Thoracic aorta (tissue), 2 donors: ENCODE measurements at places on chromosomes 7 and 10. TPM values are rescaled to one million over a fixed set of nuclear protein-coding genes. Genes with fewer than 3 reads are reported as not detected.

- DNase-seq: no peak
Observed at GRCh38 chr10:24958091-24958720, 5.8 kb upstream of the PRTFDC1 start.

- no peak for DNase-seq
Observed at GRCh38 chr7:138978541-138979184, 2.5 kb downstream of the KIAA1549 start.

- no peak for DNase-seq
Observed at GRCh38 chr7:19944363-19945120, 171.1 kb upstream of the TMEM196 start.

DNA sequence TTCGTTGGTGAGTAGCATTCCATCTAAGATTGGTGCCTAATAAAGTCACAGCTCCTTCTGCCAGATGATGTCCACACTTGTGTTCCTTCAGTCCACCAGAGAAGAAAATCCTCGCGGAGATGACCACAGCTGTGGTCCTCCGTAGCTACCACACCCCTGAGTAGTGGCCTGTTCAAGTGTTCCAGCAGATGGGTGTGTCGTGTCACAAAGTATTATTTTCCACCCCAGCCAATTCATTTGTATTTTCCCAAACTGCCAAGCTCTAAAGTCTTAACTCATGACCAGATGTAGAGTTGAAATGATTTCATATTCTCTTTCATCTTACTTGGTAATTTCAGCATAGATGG, 251.3 kb upstream of the TCF7L2 start:
- DNase-seq: no peak

DNA sequence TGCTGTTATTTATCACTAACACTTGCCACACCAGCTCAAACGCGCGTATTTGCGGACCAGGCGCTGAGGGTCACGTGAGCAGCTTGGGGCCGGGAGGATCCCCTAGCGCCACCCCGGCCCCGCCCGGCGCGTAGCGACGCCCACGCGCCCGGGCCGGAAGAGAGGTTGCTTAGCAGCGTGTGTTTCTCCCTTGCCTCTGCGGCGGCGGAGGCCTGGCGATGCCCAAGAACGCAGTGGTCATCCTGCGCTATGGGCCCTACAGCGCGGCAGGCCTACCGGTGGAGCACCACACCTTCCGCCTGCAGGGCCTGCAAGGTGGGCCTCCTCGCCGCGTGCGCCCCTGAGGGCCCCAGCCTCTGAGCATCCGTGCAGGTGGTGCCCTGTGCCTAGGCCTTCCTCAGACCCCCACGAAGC, at the start of gene C10orf53:
TSS of gene C10orf53 (plus strand) at position 172 of the 414 bp plus-strand sequence. CDS start at position 219, 47 bp downstream.
- DNase-seq: no peak

GRCh38 chr10:15737656-15738055, 17.9 kb upstream of the ITGA8 start:
- DNase-seq: no peak

Gene GALNT17
- total RNA-seq: 20.8 TPM

Gene CFAP43
- 0.85 TPM for total RNA-seq

DNA sequence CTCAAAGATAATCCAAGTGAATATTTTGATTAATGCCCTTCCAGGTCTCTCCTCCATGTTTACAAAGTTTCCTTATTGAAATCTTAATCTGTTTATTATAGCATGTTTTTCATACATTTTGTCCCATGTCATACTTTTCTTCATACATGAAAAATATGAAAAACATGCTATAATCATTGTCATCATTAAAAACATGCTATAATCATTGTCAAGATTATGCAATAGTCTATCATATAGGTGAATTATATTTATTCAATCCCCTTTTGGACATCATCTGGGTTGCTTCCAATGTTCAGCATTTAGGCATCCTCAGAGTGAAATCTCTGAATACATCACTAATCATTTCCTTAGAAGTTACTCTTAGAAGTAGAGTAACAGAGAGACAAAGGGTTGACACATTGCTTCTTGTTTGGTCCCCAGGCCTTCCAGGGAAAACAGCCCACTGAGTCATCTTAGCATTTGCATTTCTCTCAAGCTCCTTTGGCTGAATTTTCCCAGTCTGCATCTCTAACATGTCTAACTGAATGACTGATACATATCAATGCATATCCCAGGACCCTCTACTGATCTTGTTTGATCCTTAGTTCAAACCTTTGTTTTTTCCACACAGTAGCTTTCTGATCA, 87.0 kb downstream of the SGMS1 start:
- no peak for DNase-seq

DNA sequence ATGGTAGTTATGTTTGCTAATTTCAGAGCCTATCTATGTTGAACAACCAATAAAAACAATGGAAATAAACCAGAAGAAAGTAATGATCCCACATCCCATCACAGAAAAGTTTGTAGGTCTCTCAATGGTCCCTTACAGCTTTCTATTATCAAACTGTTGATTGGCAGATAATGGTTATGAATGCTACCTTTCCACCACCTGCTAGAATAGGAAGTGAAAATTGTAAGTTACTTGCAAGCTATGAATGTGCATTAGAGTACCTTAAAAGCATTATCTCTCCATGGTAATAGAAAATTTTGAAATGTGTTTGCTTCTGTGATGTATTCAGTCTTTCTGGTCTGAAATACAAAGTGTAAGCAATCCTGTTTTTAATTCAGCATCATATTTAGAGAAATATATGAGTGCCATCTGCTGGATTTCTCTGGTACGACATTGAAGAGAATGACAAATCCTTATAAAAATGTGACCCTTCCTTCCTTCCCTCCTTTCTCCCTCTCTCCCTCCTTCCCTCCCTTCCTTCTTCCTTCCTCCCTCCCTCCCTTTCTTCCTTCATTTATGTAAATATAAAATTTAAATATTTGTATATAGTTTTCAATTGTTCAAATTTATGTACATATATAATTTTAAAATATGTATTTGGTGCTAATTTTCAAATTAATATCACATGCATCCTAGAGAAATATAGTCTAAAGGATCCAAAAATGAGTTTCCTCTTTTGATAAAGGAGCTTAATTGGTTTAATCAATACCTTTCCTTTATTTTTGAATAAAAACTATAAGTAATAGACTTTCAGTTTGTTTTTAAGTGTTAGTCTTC, 41.4 kb upstream of the PNLIPRP3 start:
- no peak for DNase-seq

DNA sequence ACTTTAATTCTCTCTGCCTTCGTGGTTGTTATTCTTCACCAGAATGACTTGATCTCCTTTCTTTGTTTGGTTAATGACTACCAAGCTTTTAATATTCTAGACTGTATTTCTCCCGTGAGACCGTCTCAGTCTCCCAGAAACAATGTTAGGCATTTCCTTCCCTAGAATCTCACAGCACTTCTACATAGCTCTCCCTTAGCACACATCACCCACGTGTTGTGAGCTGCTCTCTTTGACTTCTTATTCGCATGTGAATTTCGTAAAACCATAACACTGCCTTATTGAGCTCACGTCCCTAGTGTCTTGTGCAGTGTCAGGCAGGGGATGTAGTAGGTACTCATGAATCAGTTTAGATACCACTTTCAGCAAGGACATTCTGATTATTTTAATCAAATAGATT, 57.5 kb upstream of the MGAM2 start:
- DNase-seq: no peak

DNA sequence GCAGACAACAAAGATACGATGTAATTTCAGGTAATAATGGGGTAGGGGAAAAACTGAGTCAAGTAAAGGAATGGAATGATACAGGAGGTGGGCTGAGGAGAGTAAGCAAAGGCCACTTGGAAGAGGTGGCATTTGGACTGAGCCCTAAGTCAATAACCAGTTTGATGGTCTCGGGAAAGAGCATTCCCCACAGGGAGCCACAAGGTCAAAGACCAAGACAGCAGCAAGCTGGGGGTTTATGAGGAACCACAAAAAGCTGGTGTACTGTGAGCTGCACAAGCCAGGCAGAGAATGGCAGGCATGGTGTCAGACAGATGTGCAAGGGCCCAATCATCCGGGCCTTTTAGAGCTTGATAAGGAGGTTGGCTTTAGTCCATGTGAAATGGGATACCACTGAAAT, 98.7 kb downstream of the NOC3L start:
- DNase-seq: no peak

GRCh38 chr7:155824227-155824886, 12.1 kb upstream of the SHH start:
- no peak for DNase-seq

- DNase-seq: no peak
Observed at GRCh38 chr10:124151466-124152095, 58.2 kb upstream of the CHST15 start.

DNA sequence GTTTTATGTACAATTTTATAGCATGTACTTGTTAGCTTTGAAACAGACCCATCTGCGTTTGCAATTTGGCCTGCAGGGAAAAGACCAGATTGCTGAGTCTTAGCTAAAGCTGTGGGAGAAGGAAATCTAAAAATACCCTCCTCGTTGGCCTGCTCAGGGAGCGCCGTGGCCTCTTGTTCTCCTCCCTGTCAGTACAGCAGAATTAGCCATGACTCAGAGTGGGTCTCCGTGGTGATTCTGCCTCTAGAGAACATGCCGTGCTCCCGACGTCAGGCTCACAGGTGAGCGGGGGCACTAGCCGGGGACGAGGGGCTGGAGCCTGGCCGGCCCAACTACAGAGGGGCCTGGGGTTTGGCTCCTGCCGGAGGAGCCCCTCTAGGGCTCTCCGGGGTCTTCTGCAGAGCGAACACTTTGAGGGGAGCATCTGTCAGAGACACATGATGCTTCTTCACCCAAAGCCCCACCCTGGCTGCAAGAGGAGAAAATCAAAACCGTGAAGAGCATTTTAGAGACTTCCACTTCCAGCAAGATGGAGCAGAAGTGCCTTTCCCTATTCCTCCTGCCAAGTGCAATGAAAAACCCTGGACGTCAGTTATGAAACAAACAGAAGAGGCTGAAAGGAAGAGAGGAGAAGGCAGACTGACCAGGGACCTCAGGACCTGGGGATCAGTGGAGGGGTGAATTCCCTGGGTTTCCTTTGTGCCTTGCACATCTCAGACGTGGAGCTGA, 98.9 kb downstream of the LHPP start:
- DNase-seq: peak; percentile 71

Gene TEX36
- total RNA-seq: not detected

Gene SHH
- 0.28 TPM for total RNA-seq

- no peak for DNase-seq
Observed at GRCh38 chr7:155507576-155507975, 38.8 kb downstream of the CNPY1 start.

DNA sequence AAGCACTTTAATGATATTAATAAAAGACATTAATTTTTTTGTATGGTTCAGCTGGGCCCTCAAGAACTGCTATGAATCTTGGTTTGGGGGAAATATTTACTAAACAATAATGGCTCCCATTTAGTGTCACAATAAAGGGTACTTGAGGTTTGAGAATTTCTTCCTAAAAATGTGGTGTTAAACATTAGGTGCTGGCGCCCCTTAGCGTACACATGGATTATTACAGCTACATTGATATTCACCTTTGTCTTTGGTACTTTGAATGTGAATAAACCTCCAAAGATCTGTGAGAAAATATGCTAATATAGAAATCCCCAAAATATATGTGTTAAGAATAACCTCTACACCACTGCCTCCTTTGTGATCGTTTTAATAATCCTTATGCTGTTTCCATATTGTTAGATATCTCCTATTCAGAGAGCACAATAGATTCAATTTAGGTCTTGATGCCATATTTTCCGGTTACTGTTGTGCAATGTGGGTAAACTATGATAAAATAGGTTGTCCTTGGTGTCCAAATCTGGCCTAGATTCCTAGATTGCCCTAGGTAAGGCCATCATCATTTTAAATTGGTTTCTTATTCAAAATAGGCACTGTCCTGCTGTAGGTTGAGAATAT, 161.8 kb upstream of the CACNA2D1 start:
- DNase-seq: no peak

DNA sequence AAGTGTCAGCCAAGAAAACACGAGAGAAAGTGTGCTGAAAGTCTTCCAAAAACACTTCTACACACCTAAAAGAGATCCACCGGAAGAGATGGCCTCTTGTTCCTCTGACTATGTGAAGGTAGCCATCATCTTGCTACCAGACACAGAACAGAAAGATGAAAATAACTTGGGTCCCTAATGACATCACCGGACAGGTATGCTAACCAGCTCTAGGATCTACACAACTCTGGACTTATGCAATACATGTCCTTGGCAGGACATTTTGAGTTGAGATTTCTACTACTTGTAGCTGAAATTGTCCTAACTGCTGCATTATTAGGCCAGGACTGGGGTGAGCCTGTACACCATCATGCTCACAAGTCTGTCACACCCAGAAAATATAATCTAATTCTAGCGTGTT, 358.7 kb downstream of the ELMO1 start:
- DNase-seq: no peak

- no peak for DNase-seq
Observed at GRCh38 chr7:149875396-149875795, 1.6 kb downstream of the ATP6V0E2 start.

Gene SUMF2
- total RNA-seq: 151 TPM

DNA sequence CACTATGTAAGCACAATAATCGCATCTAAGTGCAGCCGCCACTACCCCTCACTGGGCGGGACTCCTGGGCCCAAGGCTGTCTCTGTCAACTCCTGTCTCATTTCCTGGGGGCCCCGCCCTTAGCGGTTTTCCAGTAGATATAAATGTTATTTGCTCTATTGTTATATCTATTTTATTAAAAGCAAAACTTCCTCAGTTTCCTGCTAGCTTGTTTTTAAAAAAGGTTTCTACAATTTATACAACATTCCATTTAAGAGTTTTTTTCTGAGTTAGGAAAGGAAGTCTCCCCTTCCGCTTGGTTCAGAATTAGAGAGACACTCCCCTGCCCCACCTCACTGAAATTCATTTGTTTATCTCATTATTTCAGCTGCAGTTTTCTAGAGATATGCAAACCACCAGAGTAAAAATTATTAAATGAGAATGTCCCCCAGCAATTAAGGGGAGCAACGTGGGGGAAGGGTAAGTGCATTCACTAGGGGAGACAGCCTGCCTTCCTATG, 82.7 kb downstream of the RAMP3 start:
- DNase-seq: no peak

- DNase-seq: peak; percentile 82
Observed at GRCh38 chr7:95608359-95609173, 12.2 kb upstream of the PDK4 start.

DNA sequence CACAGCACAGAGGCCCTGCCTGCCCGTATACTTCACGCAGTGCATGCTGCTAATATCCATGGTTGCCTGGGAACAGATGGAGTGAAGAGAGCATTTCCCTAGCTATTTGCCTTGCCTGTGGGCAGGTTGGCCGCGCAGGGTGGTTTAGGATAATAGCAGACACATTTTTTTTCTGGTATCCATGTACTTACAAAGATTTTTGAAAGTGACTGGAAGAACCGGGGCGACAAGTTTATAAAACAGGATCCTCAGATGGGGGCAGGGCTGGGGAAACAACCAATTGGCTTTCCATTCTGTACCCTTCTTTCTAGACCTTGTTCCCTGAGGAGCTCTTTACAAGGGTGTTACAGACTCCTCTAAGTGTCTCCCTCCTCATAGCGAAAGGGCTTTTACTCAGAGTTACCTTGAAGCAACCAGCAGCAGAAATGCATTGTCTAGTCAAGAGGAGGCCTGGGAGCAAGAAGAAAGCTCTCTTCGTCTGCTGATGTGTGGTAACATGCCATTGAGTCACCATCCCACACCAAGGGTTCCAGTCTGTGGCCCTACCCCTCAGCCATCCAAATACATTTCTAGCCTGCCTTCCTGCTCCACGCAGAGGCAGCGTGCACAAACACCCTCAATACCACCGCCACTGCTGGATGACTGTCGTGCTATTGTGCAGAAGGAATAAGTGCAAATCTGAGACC, 31.5 kb downstream of the MTURN start:
- DNase-seq: no peak

GRCh38 chr10:49153971-49154370, 20.1 kb upstream of the FAM170B start:
- DNase-seq: no peak

- no peak for DNase-seq
Observed at GRCh38 chr10:88347597-88348304, 235.4 kb downstream of the RNLS start.

Gene C10orf71
- total RNA-seq: 0.14 TPM
